HuH-7 (cell line): ENCODE measurements at places on chromosomes 4 and X.

DNA sequence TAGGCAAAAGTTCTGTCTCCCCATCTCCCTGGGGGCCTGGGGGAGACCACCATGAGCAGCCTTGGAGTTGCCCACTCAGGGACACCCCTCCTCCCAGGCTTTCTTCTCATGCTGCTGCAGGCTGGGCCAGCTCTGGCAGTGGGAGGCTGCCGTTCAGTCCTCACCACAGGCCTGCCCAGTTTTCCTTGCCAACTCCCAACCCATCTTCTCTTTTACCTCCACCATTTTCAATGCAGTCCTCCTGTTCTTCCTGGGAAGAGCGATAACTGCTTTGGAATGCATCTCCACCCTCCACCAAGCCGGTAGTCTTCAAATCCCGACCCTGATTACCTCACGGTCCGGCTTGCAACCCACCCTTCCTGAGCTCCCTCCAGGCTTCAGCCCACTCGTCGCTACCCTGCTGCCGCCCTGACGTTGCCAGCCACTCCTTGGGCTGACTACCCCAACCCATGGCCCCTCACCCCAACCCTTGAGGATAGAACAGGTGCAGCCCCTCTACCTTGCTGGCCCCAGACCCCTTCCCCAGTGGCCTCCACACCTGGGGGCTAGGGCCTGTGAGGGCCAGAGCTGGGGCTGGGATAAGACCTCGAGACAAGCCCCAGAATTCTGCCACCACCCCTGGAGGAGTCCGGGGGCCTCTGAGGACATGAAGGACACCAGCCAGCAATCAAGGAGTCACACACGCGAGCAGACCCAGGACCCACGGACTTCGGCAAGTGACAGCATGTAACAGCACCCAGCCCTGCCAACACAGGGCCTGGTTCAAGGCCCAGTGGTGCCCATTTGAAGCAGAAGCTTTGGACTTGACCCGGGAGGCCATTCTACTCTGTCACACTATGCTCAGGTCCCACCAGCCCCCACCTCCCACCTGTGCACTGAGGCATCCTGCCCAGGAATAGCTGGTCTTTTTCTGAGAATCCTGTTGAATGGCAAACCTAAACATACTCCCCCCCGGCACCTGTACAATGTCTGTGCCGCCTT lies 9.2 kb downstream of the WDR1 start:
- DNase-seq = no peak

DNA sequence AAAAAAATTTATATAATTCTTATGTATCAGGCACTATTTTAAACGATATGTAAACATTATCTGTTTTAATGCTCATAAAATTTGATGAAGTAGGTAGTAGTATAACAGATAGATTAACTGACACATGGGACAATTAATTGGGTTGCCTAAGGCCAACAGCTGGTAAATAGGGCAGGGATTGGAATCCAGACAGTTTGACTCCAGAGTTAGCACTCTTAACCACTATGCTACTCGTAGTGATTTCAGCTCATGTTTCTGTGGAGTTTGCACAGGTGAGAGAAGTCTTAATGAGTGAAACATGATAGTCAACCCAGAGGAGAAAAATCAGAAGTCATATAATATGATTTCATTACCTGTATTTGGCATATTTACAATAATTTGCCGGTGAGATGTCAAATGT lies 126.0 kb upstream of the WDFY3 start:
- no peak for DNase-seq

GRCh38 chr4:140752291-140753068 lies 3.7 kb downstream of the TBC1D9 start:
- DNase-seq = no peak

DNA sequence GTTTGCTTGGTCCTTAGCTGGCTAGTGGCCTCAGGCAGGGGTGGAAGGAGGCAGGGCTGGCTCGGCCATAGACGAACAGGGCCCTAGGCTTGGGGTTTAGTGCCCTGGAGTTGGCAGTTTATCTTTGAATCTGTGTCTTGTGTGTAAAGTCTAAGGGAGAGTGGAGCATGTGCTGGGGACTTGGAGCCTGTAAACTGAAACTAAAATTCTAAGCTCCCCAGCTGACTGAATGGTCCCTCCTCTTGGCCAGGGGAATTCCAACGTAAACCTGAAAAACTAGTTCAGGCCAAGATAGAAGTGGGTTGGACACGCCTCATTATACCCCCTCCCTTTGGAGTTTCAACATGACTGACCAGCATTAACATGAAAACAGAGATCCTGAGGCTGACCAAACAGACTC lies 46.1 kb upstream of the GPR78 start:
- DNase-seq = no peak

DNA sequence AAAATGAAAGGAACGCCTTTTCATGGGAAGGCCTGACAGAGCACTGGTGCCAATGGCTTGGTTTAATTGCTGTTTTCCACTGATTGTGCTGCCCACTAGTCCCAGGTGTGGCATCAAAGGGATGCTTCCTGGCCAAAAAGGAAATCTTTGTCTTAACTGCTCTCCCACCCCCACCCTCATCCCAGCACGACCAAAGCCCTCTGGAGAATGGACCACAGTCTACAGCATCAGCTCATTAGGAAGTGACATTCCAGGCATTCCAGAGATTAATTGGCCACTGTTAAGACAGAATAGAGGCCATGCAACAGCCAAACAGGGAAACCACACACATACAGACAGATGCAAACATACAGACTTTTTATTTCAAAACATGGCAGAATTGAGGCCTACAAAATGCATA lies 143.2 kb downstream of the LHFPL1 start:
- DNase-seq = no peak

DNA sequence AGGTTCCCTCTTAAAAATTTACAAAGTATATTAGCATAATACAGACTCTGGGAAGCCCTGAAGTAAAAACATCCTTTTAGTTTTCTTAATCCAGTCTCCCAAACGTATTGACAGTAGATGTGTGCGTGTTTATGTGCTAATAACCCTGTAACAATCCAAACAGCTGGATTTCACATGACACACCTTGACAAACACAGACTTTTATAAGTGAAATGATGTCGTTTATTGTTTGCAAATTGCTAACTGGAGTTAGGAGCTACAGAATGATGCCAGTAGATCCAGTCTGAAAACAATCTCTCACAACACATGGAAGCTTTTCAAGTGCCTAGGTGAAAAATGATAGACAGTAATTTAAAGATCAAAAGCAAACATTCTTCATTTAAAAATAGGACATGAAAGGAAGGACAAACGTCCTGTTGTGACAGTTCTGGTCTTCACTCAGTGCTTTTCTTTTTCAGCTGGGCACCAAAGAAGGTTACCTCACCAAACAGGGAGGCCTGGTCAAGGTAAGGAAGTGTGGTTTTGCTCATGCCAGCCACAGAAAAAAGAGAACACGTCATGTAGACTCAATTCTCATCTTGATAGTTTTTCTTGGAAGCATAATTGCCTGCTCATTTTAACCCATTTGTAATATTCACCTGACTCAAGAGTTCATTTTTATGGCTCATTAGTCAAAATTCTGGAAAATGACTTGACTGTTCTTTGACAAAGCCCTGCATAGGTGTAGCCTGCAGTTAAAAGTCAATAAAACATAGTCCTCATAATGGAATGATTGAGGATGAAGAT lies 32.9 kb downstream of the LAMTOR3 start:
- DNase-seq = no peak

DNA sequence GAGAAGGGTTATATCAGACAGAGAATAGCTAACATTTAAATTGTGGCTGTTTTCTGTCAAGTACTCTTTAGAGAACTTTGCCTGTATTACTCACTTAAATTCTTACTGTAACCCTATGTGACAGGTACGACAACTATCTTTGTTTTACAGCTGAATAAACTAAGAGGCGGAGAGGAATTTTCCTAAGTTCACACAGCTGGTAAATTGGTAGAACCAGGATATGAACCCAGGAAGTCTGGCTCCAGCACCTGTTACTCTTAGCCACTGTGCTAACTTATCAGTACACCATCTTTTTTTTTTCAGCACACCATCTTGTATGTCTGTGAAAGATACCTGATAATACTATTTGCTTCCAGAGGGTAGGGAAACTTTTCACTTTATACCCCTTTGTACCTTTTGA lies 2.0 kb upstream of the SYP start:
- no peak for DNase-seq

DNA sequence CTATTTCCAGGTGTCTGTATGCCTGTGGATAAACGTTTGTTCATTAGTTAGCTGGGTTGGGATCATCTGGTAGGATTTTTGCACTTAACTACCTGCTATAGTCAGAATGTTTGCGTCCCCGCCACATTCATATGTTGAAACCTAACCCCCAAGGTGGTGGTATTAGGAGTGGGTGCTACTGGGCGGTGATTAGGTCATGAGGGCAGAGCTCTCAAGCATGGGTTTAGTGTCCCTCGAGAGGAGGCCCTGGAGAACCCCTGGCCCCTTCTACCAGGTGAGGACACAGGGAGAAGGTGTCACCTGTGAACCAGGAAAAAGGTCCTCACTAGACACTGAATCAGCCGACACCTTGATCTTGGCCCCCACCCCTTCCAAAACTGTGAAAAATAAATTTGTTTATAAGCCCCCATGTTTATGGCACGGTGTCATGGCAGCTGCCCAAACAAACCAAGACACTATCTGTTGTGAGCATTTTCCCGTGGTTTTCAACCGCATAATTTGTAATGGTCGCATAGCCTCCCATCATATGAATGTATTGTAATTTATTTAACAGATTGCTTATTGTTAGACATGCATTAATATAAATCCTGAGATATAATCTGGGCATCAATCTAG lies 92.7 kb upstream of the TRIM2 start:
- no peak for DNase-seq

- no peak for DNase-seq
These were observed 2.6 kb upstream of the IL13RA1 start for GRCh38 chrX:118724775-118725174.

DNA sequence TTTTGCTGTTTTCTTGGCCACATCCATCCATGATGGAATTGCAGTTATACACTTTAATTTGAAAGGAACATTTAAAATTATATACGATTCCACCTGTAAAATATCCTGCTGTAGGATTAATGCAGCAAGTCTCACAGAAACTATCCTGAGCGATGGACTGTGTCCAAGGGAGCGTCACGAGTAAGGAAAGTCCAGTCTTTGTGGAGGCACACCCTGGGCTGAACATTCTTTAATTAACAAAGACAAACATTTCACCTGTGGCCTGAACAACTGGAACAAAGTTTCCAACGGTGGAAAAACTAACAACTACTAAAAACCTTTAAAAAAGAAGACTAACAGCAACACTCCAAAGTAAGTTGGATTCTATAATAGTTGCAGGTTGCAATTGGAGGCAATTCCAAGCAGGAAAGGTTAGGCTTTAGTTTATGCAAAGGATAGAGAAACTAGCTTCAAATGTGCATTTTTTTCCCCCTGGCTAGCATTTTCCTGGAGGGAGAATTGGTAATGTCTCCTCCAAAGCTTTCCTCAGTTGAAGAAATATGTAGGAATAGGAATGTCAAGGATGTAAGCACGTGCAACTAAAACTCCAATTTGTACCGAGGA lies 11.0 kb downstream of the EREG start:
- no peak for DNase-seq

DNA sequence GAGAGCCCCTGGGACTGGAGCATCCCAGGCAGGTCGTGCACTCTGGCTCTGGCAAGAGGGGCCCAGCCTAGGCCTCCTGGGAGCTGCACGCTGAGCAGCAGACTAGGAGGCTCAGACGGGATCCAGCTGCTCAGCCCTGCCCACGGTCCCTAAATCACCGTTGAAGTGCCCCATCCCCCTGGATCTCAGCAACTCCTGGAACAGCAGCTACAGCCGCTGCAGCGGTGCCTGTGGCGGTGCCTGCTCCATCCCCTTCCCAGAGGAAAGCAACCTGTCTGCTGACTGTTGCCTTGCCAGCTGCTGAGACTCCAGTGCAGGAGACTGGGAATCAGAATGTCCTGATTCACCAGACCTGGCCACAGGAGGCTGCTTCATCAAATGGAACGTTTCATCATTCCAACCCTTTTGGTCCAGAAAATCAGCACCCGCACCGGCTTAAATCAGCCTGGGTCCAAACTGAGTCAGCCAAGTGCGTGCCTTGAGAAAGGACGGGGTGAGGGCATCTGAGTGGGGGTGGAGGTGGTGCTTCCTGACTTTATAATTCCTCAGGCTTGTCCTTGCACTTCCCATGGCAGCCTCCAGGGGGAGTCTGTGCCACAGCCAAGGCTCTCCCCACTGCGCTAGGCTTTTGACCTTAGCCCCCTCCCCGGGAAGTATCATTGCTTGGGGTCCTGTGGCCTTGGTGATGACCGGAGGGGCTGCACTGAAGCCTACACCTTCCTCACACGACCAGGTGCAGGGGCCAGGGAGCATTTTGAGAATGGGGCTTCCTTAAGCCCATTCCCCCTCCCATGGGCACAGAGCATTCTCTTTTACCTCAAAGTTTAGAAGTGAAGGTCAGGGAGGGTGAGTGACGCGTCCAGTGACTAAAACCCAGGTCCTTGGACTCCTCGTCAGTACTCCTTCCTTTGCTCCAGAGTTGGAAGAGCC lies 6.5 kb downstream of the ZNF185 start:
- DNase-seq = peak; percentile 73

GRCh38 chr4:180521181-180521580 lies 1722.0 kb upstream of the TENM3 start:
- no peak for DNase-seq

- DNase-seq = no peak
These were observed 100.7 kb upstream of the MAMLD1 start for GRCh38 chrX:150262456-150262855.

GRCh38 chrX:151543706-151544105 lies 19.8 kb upstream of the PASD1 start:
- DNase-seq = no peak

DNA sequence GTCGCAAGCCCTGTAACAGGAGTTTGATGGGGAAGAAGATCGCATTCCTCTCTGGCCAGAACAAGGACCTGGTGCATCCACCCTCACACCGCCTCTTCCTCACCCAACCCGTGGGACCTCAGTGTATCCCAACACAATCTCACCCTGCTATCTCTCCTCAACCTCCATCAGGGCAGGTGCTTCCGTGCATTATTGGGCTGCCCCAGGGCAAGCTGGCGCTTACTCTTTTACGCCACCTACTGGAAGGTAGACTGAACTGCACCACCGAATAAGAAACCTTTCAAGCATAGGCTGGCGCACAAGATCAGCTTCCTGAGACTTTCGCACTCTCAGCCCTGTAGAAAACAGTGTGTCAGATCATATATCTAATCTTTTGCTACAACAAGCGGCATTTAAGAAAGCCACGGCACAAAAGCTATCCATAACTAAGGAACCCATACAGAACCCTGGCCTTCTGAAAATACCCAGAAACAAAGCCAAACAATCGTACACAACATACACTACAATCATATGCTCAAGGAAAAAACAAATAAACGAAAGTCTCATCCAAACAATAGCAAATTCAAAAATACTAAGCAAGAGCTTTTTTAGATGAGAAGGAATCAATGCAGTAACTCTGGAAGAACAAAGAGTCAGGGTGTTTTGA lies 209.3 kb downstream of the UGT8 start:
- peak; percentile 16 for DNase-seq

GRCh38 chr4:122703868-122704267 lies 28.6 kb upstream of the BBS12 start:
- no peak for DNase-seq

GRCh38 chr4:99853999-99854398 lies 37.4 kb downstream of the DAPP1 start:
- no peak for DNase-seq

DNA sequence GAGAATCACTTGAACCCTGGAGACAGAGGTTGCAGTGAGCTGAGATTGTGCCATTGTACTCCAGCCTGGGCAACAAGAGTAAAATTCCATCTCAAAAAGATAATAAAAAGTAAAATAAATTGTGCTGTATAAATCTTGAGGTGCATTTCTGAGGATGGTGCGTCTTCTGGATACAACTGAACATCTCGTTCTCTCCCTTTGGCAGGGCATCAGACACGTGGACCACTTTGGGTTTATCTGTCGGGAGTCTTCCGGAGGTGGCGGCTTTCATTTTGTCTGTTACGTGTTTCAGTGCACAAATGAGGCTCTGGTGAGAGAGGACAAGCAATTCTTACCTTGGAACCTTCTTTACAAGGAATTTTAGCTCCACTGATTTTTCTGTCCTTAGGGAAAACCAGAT lies 60.2 kb downstream of the PTTG2 start:
- DNase-seq = no peak
